ENCODE measurements at places on chromosomes 3 and 15.

GRCh38 chr3:184261854-184262763, 756 bp upstream of the CAMK2N2 start:
- peak; percentile 76 for DNase-seq

DNA sequence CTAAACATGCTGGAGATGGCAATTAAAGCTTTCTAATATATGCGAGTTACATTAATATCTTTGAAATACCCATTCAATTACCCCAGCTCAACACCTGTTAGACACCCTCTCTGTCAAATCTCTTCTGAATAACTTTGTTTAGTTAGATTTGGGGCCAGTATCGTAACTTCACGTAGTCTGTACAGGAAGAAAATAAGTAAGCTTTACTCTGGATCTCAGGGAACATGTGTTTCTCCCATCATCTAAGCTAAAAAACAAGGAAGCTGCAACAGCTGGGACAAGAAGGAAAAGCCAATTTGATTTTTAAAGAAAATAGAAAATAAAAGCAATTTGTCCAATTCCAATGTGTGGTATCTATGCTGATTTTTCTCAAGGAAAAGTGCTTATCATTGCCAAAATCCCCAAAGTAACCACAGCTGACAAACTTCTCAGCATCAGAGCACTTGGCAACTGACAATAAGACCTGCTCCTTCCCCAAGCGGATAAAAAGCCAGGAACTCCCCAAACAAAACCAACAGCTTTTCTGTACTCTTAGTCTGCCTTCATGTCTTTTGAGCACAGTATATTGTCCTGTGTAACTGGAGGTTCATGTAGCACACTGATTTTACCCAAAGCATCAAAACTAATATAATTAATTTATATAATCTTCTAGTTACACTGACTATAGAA, 279.1 kb downstream of the ZBTB20 start:
- DNase-seq: no peak

DNA sequence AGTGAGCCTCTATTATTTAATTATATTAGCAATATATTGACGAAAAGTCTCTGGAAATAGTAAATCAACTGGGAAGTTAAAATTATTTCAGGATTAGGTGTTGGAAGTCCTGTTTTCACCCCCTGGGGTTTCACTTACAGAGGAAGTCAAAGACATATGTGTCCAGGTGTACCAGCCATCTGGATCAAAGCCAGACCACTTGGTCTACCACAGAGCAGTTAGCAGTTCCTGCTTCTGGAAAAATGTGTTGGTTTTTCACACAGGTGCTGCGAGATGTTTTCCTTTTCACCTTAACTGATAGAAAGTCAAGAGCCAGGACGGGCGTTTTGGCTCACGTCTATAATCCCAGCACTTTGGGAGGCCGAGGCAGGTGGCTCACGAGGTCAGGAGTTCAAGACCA, 13.1 kb downstream of the MME start:
- DNase-seq: no peak

GRCh38 chr3:30742796-30743619, 136.6 kb downstream of the TGFBR2 start:
- DNase-seq: no peak
